ENCODE measurements at places on chromosomes 12 and 14.

- DNase-seq: no peak
These were observed 9.3 kb upstream of the TAS2R46 start for GRCh38 chr12:11071414-11071813.

DNA sequence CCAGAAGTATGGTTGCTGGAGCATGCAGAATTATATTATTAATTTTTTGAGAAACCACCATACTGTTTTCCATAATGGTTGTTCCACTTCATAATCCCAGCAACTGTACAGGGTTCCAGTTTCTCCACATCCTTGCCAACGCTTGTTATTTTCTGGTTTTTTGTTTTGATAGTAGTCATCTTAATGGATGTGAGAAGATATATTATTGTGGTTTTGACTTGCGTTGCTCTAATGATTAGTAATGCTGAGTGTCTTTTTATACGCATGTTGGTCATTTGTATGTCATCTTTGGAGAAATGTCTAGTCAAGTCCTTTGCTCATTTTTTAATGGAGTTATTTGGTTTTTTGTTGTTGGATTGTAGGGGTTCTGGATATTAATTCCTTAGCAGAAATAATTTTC lies 58.1 kb downstream of the DAAM1 start:
- DNase-seq: no peak

GRCh38 chr12:117498256-117498655 lies 136.8 kb upstream of the NOS1 start:
- DNase-seq: no peak

- no peak for DNase-seq
These were observed 1.5 kb upstream of the GALNT6 start for GRCh38 chr12:51392556-51393237.

GRCh38 chr14:53982546-53982945 lies 25.9 kb upstream of the BMP4 start:
- DNase-seq: no peak

GRCh38 chr12:84920331-84920730 lies 7.7 kb upstream of the SLC6A15 start:
- DNase-seq: no peak

DNA sequence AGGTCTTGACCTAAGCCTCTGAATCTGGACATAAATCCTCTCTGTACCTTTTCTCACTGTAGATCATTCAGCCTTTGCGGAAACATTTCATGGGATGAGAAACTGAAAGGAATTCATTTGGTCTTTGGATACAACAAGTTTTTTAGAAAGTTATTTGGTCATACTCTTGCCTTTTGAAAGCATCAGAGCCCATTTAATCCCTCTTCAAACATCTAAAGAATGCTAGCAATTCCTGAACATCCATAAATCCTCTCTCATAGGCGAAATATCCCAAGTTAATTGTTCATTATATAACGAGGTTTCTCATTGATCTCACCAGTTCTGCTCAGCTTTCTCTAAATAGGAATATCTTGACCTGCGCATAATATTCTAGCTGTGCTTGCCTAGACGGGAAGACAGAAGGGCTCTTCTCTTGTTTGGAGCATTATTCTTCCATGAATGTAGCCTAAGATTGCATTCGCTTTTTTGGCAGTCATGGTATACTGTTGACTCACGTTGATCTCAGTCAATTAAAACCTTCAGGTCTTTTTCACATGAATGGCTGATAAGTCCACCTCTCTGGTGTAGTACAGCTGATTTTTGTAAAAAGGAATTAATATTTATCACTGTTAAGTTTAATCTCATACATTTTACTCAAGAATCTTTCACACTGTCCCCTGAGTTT lies 24.1 kb downstream of the NTN4 start:
- no peak for DNase-seq

DNA sequence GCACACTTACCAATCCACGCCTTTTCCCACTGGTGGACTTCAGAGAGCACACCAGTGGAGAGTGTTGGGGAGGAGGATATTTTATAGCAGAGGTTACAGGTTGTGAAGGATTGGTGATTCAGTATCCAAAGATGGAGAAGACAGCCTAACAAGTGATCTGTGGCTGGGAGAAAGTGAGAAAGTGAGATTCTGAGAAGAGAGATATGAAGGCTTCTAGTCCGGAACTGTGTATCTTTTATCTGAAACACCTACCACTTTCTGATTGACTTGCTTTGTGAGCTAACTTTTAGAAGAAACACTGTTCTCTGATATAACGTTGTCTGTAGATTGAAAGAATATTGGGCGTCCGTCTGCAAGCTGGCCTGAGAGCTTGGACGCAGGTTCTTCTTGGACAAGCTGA lies 24.0 kb downstream of the DYNC1H1 start:
- no peak for DNase-seq

- peak; percentile 22 for DNase-seq
These were observed 397.2 kb downstream of the NRXN3 start for GRCh38 chr14:78567343-78567742.

DNA sequence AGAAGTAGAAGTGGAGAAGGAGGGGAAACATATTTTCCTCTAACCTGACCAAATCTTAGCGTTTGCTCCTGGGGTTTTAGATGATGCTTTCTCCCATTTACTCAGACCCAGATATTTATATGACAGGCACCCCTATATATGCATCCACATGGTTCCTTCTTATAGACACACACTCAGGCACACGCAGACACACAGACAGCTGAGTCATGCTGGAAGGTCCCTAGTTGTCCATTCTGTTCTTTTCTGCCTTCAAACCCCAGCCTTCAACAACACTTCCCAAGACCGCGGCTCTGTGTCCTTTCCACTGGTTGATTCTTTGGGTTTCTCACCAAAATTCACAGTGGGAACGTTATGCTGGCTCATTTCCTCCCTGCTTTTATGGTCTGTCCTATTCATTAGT lies 52.1 kb downstream of the HSPB8 start:
- no peak for DNase-seq

- no peak for DNase-seq
These were observed 157.4 kb upstream of the FKBP4 start for GRCh38 chr12:2637371-2637770.

DNA sequence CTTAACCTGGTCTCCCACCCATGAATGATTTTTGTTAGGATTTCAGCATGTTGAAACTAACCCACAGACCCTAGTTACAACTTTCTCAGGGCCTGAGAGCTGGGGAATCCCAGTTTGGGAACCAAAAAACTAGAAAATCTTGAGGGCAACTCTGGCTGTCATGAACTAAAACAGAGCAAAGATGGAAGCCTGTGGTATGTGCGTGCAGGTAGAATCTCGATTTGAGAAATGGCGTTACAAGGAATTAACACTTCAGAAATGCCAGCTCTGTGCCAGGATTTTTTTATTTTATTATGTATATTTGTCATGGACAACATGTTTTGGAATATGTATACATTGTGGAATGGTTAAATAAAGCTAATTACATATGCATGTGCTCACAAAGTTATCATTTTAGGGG lies 36.4 kb upstream of the BCL2L14 start:
- DNase-seq: no peak

DNA sequence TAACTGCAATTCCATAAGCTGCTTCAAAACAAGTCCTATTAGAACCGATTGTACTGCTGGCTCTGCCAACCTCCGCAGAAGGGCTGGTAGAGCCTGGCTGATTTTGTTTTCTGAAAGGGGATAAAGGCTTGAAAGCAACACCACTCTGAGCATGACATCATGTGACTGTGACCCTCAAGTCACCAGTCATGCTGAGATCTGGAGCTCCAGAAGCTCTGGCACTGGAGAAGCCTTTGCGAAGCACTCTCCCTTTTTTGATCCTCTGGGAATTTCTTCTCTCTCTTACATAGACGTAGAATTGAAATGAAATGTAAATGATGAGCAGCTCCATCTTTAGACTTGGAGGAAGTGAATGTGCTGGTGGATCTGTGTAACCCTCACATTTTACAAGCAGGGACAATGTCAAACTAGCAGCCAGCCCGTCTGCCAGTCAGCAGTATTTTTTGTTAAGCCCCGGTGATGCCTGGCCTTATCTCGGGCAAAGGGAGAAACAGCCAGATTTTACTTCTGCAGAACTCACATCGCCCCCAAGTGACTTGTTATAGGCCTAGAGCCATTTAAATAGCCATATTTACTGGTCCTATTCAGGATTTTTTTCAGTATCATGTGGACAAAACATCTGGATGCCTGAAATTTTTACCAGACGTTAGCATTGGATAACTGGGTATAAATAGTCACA lies 112.1 kb upstream of the NPAS3 start:
- DNase-seq: no peak

GRCh38 chr14:68559949-68560348 lies 232.9 kb downstream of the ZFP36L1 start:
- no peak for DNase-seq

DNA sequence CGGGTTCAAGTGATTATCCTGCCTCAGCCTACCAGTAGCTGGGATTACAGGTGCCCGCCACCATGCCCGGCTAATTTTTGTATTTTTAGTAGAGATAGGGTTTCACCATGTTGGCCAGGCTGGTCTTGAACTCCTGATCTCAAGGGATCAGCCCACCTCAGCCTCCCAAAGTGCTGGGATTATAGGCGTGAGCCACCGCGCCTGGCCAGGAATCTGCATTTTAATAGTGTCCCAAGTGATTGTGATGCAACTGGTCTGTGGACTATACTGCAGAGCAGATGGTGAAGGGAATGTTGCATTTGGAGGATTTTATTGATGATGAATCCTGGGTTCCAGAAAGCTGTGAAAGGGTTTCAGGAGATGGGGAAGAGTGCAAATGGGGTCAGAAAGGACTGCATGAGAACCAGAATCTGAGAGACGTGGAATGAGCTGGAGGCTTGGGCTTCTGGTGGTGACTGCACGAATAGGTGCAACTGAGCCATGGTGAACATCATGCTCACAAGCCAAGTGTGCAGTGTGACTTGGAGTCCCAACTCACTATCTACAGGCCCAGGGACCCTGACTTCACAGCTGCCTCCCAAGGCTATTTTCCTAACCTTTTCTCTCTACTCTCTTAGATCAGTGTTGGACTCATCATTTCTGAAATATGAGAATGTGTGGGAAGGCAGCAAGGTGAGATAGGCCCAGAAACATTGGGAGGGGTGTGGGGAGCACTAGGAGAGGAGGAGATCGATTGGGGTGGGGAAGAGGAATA lies 4.5 kb downstream of the RPS26 start:
- no peak for DNase-seq

DNA sequence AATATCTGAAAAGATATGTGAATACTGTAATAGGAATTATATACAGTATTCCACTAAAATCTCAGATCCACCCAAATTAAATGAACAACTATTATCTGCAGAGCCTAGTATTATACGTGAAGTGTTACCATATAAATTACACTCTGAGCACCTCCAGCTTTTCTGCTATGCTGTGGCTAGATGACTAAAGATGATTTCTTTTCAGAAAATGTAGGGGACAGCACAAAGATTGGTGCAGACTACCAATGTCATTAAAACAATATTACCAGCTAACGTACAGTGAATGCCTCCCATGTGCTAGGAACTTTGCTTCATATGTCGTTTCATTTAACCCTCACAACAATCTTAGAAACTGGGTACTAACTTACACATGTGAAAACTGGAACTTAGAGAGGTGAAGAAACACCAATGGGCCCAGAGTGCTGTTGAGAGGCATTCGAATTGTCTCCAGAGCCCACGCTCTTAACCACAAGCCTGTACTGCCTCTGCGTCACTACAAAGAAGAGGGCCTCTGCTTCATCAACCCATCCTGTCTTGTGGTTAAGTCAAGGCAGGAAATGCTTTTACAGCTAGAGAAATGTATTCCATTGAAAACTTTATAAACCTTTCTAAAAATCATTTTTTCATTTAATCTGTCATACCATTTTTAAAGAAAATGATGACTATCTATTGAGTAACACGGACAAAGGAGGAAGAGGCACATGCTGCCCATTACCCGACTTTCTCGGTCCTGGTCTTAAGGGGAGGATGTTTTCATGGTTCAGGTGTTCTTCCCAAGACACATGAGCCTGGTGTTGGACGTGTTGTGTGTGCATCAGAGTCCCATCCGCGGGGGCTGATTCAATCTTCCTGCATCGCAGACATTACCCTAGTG lies 1.3 kb downstream of the GPR65 start:
- DNase-seq: no peak

GRCh38 chr12:116591855-116592637 lies 32.9 kb downstream of the MAP1LC3B2 start:
- DNase-seq: no peak

DNA sequence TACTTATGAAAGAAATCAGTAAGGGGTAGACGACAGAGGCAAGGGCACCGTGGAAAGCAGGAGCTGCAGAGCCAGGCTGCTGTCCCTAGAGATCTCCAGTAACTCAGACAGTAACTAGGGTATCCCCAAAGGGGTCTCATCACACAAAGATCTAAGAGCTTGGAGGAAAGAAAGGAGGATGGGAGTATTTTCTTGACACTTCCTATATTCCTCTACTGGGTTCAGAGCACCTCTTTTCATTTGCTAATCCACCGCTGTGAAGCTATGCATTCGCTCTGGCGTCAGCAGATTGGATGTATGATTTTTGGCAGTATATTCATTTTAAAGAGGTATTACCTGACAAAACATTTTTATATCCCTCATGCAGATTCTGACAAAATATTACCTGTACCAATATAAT lies 12.6 kb downstream of the USP44 start:
- no peak for DNase-seq

DNA sequence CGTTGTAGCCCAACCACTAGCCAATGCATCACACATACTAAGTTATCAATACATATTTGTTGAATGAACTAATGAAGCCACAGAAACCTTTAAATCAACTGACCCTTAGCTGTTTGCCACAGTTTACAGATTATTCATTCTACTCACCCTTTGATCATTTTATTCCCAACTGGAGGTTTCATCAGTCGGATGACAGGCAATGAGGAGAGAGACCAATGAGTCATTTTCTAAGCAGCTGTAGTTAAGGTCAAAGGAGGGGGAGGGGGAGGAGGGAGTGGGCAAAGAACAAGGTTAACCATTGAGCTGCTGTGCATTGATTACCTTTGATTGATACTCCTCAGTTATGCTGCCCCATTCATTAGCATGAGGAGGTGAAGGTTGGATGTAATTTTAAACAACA lies 469.5 kb downstream of the VRK1 start:
- DNase-seq: no peak

DNA sequence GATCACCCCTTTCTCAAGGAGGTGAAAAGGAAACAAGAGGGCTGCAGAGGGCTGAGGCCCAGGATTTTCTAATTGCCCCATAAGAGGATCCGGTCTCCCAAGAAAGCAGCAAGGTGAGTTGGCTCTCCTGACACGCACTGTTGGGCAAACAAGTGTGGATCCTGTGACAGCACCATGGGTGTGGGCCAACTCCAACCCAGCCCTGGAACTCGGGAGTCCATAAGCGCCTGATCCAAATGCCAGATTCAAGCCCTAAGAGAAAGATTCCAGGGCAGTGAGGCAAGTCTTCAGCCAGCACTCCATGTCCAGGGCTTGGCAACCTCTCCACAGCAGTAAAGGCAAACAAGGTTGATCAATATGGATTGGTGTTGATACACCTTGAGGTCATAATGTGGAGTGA lies 33.1 kb downstream of the KCNA5 start:
- no peak for DNase-seq

GRCh38 chr14:27427796-27428195 lies 830.0 kb upstream of the NOVA1 start:
- DNase-seq: no peak

GRCh38 chr12:115857160-115857920 lies 420.2 kb downstream of the MED13L start:
- DNase-seq: no peak

GRCh38 chr12:130111965-130112496 lies 50.2 kb upstream of the FZD10 start:
- no peak for DNase-seq

GRCh38 chr12:30329281-30329680 lies 366.4 kb downstream of the IPO8 start:
- no peak for DNase-seq

GRCh38 chr14:50559990-50560930 lies at the start of gene ATL1:
ATL1 (plus strand) TSS chr14:50560145; CDS start chr14:50560266, 121 bp downstream.
- DNase-seq: no peak
